ENCODE measurements at places on chromosomes 12 and 14. TPM values are rescaled to one million over a fixed set of nuclear protein-coding genes. Genes with fewer than 3 reads are reported as not detected.

SLCO1B1 gene
- polyA plus RNA-seq = not detected

OTX2 gene
- 3.2 TPM for polyA plus RNA-seq

KRT86 gene
- not detected for polyA plus RNA-seq

GPX2 gene
- polyA plus RNA-seq = not detected

ACSM4 gene
- polyA plus RNA-seq = not detected

RXYLT1 gene
- 26.2 TPM for polyA plus RNA-seq

KLRG1 gene
- polyA plus RNA-seq = 4.7 TPM

AKAP3 gene
- 1.6 TPM for polyA plus RNA-seq

AMN gene
- polyA plus RNA-seq = 0.15 TPM

MMAB gene
- polyA plus RNA-seq = 52.6 TPM

KRT85 gene
- polyA plus RNA-seq = not detected

HOXC12 gene
- not detected for polyA plus RNA-seq

PTGR2 gene
- polyA plus RNA-seq = 7.2 TPM

KRT80 gene
- not detected for polyA plus RNA-seq

ESRRB gene
- polyA plus RNA-seq = 1.9 TPM

BCL7A gene
- 65.6 TPM for polyA plus RNA-seq

SIX6 gene
- polyA plus RNA-seq = not detected

HOXC11 gene
- not detected for polyA plus RNA-seq

TCL1B gene
- polyA plus RNA-seq = not detected

PTCSC3 gene
- polyA plus RNA-seq = not detected

MYO1A gene
- not detected for polyA plus RNA-seq

MORN3 gene
- 1.1 TPM for polyA plus RNA-seq

NTN4 gene
- 8.2 TPM for polyA plus RNA-seq

TAS2R8 gene
- 0.59 TPM for polyA plus RNA-seq

ERP27 gene
- polyA plus RNA-seq = not detected

DTX3 gene
- polyA plus RNA-seq = 163 TPM

MGST1 gene
- polyA plus RNA-seq = not detected

AHNAK2 gene
- 0.82 TPM for polyA plus RNA-seq

GDF3 gene
- not detected for polyA plus RNA-seq

C14orf39 gene
- polyA plus RNA-seq = 0.12 TPM

CLMN gene
- 0.57 TPM for polyA plus RNA-seq

MFAP5 gene
- not detected for polyA plus RNA-seq

CACNA1C gene
- polyA plus RNA-seq = 10.0 TPM

KIF21A gene
- 130 TPM for polyA plus RNA-seq
